ENCODE measurements at places on chromosomes 3 and 15.

GRCh38 chr3:189621948-189622603, 9.1 kb upstream of the TP63 start:
- no peak for DNase-seq

- no peak for DNase-seq
These were observed 10.5 kb upstream of the EPHA6 start for GRCh38 chr3:96803870-96804269.

GRCh38 chr15:54840621-54841398, 355.9 kb downstream of the RSL24D1 start:
- DNase-seq = no peak

DNA sequence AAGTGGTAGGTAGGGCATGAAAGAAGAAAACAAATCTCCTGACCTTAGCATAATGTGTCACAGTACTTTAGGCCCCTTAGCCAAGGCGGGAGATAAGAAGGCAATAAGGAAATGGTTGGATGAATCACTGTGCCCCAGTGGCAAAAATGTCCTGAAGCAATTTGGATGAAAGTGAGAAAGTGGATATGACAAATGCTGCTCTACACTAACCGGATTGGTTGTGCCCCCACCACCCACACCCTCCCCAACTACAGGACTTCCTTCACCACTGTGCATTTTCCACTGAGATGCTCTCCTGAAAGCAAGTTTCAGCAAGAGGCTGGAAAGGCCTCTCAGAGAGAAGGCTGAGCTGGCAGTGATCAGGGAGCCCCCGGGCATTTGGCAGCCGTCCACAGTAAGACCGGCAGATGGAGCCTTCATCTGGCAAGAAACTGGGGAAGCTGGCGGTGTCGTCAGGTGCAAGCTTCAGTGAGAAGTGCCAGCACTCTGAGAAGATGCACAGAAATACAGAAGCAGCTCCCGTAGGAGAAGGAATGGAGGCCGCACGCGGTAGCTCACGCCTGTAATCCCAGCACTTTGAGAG, 63.8 kb downstream of the ATP1B3 start:
- DNase-seq = no peak

- DNase-seq = no peak
These were observed 260.4 kb downstream of the RPLP1 start for GRCh38 chr15:69712991-69713390.

- DNase-seq = no peak
These were observed 4.1 kb downstream of the RCN2 start for GRCh38 chr15:76935620-76936019.

DNA sequence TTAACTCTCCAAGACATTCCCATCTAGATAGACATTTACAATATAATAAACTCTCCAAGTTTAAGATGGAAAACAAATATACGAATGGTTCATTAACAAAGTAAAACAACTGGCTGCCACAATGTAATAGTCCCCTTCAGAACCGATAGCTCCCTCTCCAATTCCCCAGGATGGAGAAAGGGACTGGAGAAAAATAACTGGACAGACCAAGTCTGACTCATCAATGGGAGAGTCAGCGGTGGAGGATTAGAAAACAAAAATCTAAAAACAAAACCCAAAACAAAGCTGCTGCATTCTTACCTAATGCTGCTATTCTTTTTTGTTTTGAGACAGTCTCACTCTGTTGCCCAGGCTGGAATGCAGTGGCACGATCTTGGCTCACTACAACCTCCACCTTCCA, 468.1 kb downstream of the SHQ1 start:
- DNase-seq = no peak

DNA sequence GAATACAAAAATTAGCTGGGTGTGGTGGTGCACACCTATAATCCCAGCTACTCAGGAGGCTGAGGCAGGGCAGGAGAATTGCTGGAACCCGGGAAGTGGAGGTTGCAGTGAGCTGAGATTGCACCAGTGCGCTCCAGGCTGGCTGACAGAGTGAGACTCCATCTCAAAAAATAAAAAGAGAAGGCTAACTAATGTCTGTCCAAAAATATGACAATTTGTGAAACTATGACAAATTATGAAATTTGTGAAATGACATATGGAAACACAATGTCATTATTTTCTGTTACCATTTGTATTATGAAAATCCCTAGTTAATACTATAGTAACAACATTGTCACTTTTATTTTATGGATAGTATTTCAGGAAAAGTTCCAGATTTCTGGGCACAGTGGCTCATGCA, 1306.3 kb upstream of the EPHA6 start:
- no peak for DNase-seq

DNA sequence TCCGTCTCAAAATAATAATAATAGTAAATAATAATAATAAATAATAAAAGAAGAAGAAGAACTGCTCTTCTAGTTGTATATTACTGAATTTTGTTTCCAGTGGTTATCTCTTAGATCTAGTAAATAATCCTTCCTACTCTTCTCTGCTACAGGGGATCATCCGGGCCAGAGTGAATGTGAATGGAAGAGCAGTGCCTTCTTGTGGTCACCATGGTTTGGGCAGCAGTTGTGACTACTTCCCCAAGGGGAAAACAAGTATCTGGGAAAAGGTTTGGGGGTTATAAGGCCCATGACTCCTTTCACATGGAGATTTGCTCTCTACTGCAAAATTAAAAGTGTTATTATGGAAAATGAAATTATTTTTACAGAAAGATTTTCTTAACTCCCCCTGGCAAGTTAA, 5.5 kb upstream of the OR5K1 start:
- no peak for DNase-seq

- no peak for DNase-seq
These were observed 150.7 kb downstream of the TMCO5A start for GRCh38 chr15:38085114-38085513.

DNA sequence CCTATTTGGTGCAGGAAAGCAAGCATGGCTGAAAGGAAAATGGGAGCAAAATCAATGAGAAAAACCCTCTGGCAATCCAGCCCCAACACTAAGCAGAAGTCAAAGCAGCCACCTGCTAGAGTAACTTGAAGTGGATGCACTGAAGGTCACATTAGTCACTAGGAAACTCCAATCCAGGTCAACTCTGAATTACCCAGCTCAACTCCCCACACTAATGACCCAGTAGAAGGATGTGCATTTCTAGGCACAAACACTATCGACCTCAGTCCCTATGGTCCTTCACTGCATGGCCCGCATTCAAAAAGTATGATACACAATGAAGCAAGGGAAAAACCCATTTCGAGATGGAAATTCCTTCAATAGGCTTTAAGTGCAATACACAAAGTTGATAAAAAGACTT, 80.6 kb downstream of the RAD18 start:
- no peak for DNase-seq

DNA sequence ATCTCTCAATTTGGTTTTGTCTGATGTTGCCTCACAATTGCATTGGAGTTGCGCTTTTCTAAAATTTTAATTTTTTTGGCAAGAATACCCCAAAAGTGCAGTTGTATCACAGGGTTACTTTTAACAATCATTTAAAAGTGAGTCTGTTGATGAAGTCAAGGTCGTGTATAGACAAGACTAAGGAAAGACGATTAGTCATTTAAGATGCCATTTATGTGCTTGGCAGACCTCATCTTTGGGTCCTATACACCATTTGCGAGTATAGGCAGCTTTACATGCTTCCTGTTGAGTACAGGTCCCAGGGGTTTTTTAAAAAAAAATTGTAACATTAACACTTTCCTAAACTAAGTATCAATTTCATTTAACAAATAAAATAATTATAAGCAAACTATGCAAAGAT, 12.5 kb downstream of the ARNT2 start:
- DNase-seq = no peak

DNA sequence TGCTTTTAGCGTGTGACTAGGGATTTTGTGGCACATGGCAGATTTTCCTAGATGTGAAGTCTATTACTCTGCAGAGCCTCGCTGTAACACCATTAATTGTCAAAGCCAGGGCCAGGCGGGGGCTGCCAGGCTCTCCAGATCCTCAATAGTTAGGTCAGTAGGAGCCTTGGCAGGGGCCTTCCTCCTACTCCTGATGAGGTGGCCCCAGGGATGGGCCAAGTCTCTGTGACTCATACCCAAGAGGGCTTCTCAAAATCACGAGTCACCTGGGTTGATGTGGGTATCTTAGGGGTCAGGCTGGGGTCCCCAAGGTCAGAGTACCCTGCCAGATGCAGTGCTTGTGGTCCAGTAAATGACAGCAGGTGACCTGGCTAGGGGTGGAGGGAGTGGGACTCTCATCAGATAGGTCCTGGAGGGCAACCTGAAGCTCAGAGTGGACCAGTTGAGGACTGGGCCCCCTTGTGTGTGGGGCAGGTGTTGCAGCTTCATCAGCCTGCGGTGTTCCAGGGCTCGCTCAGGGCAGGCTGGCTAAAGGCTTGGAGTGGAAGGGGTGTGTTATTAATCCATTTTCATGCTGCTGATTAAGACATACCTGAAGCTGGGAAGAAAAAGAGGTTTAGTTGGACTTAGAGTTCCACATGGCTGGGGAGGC, 88.5 kb upstream of the MYZAP start:
- no peak for DNase-seq

GRCh38 chr15:81869161-81869954, 176.5 kb downstream of the MEX3B start:
- DNase-seq = no peak

DNA sequence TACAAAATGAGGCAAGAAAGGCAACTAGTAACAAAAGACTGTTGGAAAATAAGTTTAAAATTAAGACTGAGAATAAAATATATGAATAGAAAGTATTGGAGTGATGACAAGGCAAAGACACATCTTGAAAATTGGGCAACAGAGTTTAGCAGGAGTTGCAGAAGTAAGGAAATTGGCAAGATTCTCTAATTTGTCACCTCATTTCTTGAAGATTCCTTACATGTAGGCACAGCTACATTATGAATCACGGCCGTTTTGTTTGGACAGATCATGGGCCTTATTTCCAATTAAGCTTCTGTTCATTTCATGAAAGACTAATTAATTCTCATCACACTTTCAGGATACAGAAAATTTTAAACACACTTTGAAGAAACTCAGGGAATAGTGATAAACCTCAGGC, 170.1 kb downstream of the ROBO1 start:
- no peak for DNase-seq

- no peak for DNase-seq
These were observed 41.8 kb upstream of the UTS2B start for GRCh38 chr3:191372122-191372521.

DNA sequence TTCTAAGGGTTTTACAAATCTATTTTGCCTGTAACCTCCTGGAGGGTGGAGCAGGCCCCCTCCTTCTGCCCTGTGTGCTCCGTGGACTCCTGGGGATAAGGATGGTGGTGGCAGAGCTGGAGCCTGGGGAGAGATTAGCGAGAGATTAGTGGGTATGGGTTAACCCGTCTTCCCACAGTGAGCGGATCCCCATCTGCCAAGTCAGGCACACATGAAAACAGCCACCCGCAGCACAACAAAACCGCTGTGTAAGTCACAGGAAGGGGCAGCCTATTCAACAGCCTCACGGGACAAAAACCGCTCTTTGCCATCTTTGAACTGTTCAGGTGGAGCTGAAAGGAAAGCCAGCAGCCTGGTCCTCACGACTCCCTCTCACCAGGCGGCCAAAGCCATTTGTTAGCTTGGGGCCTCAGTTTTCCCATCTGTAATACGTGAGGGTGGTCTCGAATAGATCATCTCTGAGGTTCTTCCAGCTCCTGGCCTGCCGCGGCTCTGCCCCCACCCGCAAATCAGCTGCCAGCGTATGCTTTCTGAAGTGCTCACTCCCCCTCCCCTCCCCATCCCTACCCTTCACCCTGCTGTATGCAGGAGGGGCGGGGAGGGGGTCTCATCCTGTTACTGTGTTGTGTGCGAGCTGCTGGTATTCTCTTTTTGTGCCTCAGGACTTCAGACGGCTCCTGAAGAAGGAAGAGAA, 43.6 kb downstream of the PDIA5 start:
- peak; percentile 38 for DNase-seq

GRCh38 chr15:31200735-31201151, 99.2 kb upstream of the TRPM1 start:
- peak; percentile 23 for DNase-seq

DNA sequence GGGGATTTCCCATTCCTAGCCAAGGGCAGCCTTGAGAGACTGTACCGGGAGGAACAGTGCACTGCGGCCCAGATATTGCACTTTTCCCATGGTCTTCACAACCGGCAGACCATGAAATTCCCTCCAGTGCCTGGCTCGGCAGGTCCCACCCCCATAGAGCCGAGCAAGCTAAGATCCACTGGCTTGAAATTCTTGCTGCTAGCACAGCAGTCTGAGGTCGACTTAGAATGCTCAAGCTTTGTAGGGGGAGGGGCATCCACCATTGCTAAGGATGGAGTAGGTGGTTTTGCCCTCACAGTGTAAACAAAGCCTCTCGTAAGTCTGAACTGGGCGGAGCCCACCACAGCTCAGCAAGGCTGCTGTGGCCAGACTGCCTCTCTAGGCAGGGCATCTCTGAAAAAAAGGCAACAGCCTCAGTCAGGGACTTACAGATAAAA, 156.3 kb downstream of the FRMD5 start:
- DNase-seq = peak; percentile 35

DNA sequence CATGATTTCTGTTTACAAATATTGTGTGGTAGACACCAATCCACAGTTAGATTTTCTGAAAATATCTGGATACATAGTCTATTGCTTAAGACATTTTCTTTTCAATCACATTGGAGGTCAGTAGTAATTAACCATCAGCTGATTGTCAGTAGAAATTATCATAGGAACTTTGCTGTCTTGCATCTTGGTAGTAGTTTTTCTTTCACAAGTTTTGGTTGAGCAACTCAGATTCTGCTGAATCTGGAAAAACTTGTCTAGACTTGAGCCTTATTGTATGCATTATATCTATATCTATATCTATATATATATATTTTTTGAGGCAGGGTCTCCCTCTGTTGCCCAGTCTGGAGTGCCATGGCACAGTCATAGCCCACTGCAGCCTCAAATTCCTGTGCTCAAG, 4.0 kb downstream of the RAB11A start:
- no peak for DNase-seq

GRCh38 chr3:176590722-176591121, 606.6 kb downstream of the TBL1XR1 start:
- DNase-seq = no peak

DNA sequence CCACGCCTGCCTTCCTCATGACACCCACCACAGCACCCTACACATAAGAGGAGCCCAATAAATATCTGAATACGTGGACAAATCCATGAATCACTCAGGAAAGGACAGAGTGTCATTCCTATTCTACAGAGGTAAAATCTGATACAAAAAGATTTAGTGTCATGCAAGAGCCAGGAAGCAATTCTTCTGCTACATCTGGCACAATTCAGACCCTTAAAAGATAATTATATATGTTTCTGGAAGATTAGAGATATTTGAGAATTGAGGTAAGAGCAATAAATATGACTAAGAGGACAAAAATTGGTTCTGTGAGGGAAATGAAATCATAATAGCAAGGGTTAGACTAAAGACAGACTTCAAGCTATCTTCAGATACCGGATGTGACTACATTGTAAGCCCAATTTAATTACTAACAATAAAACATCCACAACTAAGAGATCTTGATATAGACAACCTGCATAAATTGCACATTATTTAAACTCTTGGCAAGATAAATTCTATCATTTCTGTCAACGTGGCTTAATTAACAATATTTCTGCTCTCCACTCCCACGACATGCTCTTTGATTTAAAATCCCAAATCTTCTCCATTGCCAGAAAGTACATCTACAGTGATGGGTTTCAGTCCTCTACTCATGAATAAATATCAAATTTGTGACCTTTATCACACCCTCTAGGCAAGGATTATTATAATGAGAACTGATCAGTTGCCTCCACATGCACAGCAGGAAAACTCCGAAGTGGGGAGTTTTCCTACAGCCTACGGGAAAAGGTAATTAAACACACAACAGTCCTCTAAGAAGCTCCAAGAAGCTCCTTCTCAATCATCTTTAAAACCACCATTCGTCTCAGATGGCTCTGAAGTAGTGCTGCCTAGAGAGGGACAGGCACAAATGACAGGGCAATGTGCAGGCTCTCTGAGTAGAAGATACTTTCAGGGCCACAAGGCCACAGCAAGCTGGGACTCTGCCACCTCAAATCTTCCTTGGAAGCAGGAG, 32.6 kb downstream of the MB21D2 start:
- DNase-seq = no peak

All from neuronal stem cell (in vitro differentiated cells).